Astrocyte of the cerebellum (primary cell): ENCODE measurements at places on chromosomes 13 and 19.

DNA sequence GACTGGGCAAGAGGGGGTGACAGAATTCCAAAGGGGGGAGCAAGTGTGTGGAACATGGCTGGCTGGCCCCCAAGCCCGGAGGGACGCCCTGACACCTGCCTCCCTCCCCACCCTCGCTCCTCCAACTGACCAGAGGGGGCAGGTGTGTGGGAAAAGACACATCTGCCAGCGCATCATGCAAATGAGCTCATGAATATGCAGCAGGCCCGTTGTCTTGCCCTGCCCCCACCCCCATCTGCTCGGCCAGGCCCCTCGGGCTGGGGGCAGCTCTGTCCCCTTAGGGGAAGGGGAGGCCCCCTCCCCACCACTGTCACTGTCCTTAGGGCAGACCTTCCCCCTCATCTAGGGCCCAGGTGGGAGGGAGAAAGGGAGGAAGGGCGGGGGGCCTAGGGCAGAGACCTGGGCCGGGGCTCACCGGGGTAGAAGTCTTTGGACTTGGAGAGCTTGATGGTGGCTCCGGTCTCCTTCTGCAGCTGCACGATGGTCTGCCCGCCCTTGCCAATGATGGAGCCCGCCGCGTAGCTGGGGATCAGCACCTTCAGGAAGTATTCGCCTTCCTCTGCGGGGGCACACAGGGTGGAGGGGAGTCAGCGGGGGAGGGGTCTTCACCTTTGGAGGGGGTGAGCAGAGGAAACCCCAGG lies 12.9 kb downstream of the NOVA2 start:
- no peak for DNase-seq

DNA sequence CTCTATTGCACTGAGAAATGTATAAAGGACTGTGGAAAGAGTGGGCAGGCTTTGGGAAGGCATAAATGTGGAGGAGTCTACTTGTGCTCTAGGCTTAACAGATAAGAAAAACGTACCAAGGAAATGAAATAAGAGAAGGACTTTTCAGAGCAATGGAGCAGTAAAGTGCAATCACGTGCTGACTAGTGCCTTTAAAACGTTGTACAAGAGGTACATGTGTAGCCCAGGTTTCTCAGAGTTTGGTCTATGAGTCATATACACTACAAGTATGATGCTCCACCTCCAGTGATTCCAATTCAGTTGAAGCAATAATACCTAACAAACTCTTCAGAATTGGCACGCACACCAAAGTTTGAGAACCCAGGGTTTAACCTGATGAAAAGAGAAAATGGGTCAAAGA lies 13.4 kb upstream of the FNDC3A start:
- DNase-seq = no peak

GRCh38 chr13:70622796-70623195 lies 514.5 kb upstream of the KLHL1 start:
- no peak for DNase-seq

- peak; percentile 50 for DNase-seq
Measured at GRCh38 chr13:98033277-98034247, 80.1 kb downstream of the IPO5 start.
